ENCODE measurements at places on chromosomes 16 and 17.
A peak's percentile ranks its signal among the peaks of the same experiment; 100 is the strongest.

GRCh38 chr16:56121156-56121500 is 70.2 kb upstream of the GNAO1 start:
- no peak for DNase-seq

DNA sequence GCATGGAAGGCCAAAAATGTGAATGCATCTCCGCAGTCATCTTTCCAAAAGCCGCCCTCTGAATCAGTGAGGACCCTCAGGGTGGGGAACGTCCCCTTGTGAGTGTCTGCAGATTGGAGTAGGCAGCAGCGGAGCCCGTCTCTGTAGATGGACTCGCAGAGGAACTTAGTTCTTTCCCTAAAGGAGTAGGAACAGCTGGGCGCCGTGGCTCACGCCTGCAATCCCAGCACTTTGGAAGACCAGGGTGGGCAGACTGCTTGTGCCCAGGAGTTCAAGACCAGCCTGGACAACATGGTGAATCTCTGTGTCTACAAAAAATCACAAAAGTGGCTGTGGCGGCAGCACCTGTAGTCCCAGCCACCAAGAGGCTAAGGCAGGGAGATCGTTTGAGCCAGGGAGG is 53.7 kb downstream of the WDR45B start:
- DNase-seq = no peak

GRCh38 chr17:18772471-18772870 is 8.5 kb upstream of the TVP23B start:
- no peak for DNase-seq

- DNase-seq = no peak
Measured at GRCh38 chr17:79049821-79050220, 24.8 kb upstream of the ENGASE start.

DNA sequence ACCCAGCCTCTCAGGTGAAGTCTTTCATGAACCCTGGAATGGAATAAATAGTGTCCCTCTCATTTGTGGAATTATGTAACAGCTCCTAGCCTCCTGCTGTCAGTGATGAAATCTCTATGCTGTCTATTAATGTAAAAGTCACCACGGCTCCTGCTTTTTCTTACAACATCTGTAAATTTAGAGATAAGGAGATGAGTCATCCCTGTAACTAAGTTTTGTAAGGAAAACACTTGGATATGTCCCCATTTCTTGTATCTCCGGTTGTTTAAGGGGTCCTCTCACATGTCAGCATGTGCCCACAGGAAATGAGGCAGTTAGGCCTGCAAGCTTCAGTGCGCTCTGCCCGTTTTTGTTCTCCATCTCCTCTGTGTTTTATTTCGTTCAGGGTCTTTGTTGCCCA is 2.8 kb upstream of the NAT9 start:
- no peak for DNase-seq

GRCh38 chr17:57604771-57605674 is 140.1 kb downstream of the CCDC182 start:
- no peak for DNase-seq

DNA sequence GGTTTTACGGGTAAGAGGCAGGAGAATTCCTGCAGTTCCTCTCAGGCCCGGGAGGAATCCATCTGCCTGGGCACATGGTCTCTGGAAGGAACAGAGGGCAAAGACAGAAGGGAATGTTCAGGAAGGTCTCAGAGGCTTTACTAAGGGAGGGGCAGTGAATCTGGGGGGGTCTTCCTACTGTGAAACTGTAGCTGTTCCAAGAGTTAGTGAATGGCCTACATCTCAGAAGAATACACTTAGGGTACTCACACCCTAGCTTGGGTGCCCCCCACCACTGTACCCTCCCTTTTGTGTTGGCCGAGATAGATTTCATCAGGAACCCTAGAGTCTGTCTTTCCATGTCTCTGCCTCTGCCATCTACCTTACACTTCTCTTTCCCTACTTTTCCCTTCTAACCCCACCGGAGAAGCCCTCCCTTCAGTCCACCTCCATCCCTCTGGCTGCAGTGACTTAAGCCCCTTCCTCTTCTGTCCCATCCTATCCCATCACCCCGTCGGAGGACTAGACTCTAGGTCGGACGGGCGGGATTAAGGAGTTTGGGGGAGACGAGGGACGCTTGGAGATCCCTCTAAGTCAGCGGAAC is 316 bp downstream of the DLG4 start:
- DNase-seq = peak; percentile 64

- no peak for DNase-seq
Measured at GRCh38 chr16:11328172-11329070, 16.8 kb upstream of the RMI2 start.

GRCh38 chr16:22189473-22190080 is 16.5 kb upstream of the EEF2K start:
- no peak for DNase-seq

DNA sequence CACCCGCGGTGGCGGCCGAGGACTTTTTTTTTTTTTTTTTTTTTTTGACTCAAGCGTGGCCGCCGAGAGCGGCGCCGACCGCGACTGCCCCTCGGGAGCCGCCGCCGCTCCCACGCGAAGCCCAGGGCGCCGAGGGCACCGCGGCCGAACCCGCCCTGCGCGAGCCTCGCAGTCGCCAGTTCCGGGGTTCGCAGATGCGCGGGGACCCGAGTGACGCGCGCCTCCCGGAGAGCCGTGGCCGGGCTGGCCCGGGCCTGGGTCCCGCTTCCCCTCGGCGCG is 1.1 kb downstream of the METRNL start:
- DNase-seq = no peak

- no peak for DNase-seq
Measured at GRCh38 chr16:54936201-54936978, 5.7 kb downstream of the IRX5 start.

DNA sequence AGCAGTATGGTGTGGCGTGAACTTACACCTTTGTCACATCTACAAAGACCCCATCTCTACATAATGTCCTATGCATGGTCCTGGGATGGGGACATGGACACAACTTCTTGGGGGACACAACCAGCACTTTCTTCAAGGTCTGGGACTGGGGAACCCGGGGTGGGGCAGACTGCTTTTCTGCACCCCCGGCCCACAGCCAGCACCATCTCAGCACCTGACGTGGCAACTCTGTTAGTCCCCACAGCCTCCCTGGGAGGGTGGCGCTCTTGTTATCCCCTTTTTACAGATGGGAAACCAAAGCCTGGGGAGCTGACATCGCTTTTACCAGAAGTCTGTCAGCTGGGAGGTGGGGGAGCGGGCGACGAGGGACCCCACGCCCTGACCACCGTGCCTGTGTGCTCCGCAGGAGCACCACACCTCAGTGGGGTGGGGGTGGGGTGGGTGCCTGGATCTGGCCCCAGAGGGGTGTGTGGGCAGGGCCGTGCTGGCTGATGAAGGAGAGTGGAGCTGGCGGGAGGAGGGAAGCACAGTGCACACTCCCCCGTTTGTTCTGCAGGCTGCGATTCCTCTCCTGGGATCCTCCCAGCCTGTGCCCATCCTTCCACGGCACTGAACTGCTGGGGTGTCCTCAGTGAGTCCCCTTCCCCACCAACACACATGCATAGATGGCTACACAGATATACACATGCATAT is 115.4 kb upstream of the GSE1 start:
- no peak for DNase-seq

DNA sequence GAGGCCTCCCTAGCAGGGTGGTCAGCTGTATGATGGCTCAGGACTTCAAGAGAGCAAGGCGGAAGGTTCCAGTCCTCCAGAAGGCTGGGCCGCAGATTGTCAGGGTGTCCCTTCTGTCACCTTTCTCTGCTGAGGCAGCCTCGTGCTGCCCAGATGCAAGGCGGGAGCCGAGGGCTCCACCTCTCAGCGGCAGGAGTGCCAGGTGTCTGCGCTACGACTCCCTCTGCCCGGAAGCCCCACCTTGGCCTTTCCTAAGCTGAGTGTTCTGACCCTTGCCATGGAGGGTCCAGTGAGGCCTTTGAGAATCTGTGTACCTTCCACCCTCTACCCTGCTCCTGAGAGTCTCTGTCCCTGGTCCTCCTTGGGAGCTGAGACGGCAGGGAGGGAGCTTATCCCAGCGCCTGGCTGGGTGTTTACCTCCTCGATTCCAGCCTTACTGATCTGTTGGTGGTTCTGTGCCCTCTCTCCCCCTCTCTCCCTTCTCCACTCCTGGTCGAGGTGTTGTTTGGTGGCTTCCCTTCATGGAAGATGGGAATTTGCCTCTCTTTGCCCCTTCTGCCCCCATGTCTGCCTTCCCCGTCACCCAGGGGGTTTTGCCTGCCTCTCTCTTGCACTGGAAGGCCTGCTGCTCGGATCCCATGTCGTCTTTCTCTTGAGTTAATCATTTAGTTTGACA is 2.2 kb upstream of the ZNF750 start:
- DNase-seq = no peak

DNA sequence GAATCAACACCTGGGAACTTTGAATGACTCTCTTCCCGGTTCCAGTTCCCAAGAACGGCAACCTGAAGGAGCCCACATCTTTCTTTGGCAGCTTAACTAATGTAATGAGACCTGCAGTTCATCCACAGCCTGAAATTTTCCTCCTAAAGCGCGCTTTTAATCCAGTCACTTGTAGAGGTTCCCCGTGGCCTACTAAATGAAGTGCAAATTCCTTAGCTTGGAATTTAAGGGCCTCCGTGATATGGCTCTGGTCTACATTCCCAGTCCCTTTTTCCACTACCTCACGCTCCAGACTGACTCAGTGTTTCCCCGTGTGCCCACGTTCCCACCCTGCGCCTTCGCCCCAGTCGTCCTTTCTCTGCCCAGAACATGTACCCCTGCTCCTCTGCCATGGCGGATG is 27.2 kb downstream of the FZD2 start:
- DNase-seq = no peak

DNA sequence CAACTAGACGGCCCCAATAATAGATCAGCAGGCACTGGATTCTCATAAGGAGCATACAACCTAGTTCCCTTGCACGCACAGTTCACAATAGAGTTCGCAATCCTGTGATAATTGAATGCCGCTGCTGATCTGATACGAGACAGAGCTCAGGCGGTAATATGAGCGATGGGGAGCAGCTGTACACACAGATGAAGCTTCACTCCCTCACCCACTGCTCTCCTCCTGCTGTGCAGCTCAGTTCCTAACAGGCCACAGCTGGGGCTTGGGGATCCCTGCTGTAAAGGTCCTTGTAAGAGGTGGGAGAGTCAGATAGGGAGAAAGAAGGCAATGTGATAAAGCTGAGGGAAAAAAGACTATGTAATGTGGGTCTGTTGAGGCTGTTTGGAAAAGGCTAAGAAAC is 577.5 kb downstream of the RBFOX1 start:
- DNase-seq = no peak

- no peak for DNase-seq
Measured at GRCh38 chr16:48892893-48893292, 282.9 kb upstream of the N4BP1 start.

DNA sequence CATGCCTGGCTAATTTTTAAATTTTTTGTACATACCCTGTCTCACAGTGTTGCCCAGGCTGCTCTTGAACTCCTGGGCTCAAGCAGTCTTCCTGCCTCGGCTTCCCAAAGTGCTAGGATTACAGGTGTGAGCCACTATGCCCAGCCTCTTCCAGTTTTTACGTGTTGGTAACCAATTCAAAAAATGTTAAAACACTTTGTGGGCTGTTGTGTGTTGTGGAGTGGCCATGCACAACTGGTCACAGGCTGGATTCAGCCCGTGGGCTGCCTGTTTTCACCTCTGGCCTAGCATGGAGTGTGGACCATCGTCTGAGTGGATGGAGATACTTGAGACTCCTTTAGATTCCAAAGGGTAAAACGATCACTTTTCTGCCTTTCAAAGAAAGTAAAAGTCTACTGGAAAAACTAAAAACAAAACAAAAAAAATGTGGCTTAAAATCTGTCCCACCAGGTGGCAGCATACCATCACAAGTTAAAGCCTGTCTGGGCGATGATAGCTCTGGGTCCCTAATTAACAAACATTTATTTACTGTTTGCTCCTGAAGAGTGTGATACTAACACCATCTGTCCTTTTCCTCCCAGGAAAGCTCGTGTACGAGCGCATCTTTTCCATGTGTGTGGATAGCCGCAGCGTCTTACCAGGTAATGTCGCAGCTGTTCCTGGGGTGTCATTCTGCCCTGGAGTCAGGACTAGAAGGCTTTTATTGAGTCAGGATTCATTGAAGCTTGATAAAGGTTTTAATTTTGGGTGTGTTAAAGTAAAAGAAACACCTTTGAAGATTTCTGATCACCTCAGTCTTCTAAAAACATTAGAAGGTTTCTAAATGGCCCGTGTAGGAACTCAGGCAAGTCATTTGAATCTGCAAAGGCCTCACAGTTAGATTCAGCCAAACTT is 45.8 kb downstream of the VPS35L start:
- no peak for DNase-seq

GRCh38 chr17:56144223-56144622 is 9.1 kb upstream of the ANKFN1 start:
- no peak for DNase-seq

DNA sequence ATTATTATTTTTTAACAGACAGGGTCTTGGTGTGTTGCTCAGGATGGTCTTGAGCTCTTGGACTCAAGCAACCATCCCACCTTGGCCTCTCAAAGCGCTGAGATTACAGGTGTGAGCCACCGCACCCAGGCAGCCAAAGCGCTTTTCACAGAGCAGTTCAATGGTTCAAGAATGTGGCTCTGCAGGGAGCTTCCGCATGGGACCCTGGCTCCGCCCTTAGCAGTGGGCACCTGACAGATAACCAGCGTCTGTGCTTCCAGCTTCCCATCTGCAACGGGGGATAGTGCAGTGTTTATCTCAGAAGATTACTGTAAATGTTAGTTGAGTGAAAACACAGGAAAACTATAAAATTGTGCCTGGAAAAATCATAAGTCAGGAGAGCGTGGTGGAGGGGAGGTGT is 99.4 kb downstream of the KCNJ12 start:
- DNase-seq = no peak

DNA sequence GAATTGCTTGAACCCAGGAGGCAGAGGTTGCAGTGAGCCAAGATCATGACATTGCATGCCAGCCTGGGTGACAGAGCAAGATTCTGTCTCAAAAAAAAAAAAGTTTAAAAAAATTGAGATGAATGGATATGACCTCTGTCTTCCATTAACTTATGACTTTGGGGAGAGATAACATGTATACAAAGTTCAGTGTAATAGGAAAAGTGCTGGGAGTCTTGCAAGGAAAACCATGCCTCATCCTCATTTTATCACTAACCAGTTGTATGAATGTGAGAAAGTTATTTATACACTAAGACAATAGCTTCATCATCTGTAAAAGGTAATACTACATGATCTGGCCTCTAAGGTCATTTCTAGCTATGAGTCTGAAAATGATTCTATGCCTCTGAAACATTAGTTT is 10.2 kb upstream of the WSB1 start:
- DNase-seq = no peak

- DNase-seq = no peak
Measured at GRCh38 chr16:82050506-82050905, 15.5 kb downstream of the HSD17B2 start.

DNA sequence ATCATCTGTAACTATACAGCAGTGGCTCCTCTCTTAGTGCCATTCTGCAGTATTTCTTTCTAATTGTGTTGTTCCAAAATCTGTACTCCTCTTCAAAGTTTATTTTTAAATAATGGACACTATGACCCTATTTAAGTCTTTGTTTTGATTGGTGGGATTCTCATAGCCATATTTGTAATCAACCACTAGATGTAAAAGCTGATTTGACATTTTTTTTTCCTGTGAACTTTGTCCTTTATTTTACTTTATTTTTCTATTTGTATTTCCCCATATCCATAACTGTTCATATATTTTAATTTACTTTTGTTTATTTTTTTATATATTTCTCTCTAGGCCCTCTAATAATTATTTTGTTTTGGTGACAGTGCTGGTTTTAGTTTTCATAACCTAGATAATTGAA is 544.4 kb downstream of the KCNJ2 start:
- DNase-seq = no peak

- DNase-seq = no peak
Measured at GRCh38 chr17:2482218-2482617, 29.5 kb downstream of the METTL16 start.

- no peak for DNase-seq
Measured at GRCh38 chr16:27784351-27785306, 234.7 kb downstream of the KATNIP start.
